ENCODE measurements at places on chromosomes 1 and 21.

DNA sequence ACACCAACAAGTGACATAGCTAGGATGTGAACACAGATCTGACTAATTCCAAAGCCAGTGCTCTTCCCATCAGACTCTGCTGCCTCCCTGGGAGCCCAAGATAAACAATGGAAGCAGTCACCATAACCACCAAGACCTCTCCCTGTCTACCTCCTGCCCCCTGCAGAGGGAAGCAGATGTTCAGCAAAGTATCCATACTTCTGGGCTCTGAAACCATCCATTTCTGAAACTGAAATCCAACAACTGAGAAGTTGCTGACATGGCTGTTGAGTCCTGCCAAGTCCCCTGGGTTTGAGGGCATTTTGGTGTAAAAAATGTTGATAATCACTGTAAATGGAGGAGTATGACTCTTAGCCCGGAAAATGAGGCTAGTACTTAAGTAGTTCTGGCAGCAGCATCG is 102.1 kb downstream of the TYW3 start:
- no peak for DNase-seq

GRCh38 chr1:27884006-27884954 is 11.9 kb downstream of the THEMIS2 start:
- DNase-seq: no peak

- DNase-seq: no peak
Observed at GRCh38 chr1:23202263-23202749, 15.0 kb downstream of the HTR1D start.

DNA sequence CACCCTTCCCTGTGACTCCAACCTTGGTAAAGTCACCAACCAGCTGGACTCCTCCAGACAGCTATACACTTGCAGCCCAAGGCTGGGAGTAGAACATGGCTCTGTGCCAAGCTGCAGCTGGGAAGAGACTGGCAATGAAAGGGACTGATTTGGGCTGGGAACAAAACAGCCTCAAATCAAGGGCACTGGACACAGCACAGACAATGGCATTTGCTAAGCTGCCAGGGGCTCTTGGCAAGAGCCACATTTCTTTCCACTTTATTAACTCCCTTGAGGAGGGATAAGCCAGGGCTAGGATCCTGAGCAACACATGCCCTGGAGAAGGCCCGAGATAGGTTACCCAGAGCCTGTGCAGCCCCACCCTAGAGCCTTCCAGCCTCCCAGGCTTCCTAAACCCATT is 12.0 kb downstream of the SYT11 start:
- no peak for DNase-seq

- DNase-seq: peak; percentile 59
Observed at GRCh38 chr1:116987256-116987555, 14.4 kb upstream of the CD101 start.
